ENCODE measurements at places on chromosomes 5 and 9.

GRCh38 chr9:136520053-136520540, 25.8 kb downstream of the NOTCH1 start:
- no peak for DNase-seq

- DNase-seq = no peak
Observed at GRCh38 chr5:174599992-174600391, 124.4 kb upstream of the MSX2 start.

GRCh38 chr5:72397836-72398235, 77.7 kb downstream of the PTCD2 start:
- DNase-seq = no peak

GRCh38 chr5:3751846-3752245, 156.2 kb downstream of the IRX1 start:
- no peak for DNase-seq

- no peak for DNase-seq
Observed at GRCh38 chr5:9249231-9249630, 296.6 kb downstream of the SEMA5A start.

- no peak for DNase-seq
Observed at GRCh38 chr5:9431496-9432258, 114.2 kb downstream of the SEMA5A start.

DNA sequence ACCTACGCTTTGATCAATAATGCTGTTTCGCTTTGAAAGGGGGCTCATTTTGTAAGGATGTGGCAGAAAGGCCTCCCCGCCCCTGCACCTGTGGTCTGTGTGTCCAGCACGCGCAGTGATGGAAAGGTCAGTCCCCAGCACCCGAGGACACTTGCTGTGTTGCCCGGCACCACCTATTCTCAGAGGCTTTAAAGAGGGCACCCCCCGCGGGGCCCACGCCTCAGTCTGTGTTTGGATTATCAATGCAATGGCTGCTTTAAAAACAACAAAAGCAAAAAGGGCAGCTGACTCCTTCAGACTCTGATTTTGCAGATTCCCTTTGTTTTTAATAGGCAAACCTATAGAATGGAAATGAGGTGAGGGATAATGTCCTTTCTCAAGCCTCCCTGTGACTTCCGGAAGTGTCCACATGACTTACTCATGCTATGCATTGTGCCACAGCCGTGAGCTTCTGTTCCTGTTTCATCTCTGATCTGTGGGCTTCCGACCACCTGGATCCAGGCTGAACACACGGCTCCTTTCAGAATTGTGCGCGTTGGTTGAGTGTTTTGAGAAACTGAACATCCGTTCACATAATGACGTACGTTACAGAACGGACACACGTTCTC, 416.2 kb downstream of the IRX2 start:
- no peak for DNase-seq

DNA sequence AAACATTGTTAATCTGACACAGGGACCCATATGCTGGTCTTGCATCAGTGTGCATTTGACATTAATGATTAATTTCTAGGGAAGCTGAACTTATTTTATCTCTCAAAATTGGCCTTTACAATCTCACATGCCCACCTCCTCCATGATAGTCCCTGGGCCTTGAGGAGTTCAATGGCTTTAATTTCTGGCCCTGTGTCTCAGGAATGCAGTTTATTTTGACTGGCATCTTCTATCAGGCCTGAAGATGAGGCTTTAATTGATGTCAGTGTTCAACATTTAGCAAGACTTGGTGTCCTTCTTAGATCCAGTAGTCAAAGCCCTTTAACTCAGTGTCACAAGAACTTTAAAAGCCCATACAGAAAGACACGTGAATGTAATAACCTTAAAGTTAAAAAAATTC, 10.5 kb upstream of the CLTB start:
- DNase-seq = no peak

GRCh38 chr5:39255406-39255805, 36.0 kb upstream of the FYB1 start:
- DNase-seq = no peak

DNA sequence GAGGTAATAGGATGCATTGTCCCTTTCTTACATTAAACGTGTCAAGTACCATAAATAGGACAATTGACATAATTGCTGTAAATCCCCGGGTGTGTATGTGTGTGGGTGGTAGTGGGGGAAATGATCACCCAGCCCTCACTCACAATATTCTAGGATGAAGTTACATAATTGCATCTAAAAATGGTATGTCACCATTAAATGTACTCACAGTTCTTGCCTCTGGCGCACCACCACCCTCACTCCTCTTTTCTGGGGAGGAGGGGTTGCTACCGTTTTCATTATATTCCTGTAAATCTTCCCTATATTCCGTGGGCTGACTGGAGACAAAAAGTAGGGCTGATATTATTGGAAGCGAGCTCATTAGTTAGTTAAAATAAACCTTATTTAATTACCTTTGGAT, 563.8 kb downstream of the TLR4 start:
- no peak for DNase-seq

- DNase-seq = no peak
Observed at GRCh38 chr5:31413030-31413812, 118.7 kb downstream of the DROSHA start.

DNA sequence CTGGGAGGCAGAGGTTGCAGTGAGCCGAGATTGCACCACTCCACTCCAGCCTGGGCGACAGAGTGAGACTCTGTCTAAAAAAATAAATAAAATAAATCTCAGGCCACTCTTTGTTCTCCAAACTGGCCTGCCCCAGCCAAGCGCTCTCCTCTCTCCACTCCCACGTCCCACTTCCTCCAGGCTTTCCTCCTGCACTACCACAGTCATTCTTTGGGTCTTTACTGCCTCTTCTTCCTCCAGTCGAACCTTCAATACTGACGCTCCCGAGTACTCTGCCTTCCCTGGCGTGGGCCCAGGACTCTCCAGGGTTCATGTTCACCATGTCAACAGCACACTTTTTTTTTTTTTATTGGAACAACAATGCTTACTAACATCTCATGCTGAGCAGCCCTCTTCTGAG, 23.9 kb downstream of the RNF130 start:
- no peak for DNase-seq

GRCh38 chr9:101586651-101587050, 8.1 kb downstream of the PPP3R2 start:
- no peak for DNase-seq

- DNase-seq = no peak
Observed at GRCh38 chr5:57659886-57660285, 177.3 kb upstream of the ACTBL2 start.

DNA sequence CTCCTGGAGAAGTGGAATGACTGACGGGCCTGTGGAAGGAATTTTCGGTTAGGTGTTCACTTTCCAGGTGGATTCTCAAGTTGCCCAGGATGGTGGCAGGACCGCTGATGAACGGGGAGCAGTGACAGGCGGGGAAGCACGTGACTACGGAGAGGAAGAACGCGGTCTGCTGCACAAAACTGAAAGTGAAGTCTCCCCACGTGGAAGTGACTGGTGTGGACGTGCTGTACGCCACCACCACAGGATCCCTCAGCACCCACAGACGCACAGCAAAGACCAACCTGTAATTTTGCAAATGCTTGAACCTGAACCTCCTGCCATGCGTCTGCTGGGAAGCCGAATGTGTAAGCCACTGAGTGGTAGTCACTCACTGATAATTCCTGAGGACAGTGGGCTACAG, 51.4 kb downstream of the RNF130 start:
- no peak for DNase-seq

DNA sequence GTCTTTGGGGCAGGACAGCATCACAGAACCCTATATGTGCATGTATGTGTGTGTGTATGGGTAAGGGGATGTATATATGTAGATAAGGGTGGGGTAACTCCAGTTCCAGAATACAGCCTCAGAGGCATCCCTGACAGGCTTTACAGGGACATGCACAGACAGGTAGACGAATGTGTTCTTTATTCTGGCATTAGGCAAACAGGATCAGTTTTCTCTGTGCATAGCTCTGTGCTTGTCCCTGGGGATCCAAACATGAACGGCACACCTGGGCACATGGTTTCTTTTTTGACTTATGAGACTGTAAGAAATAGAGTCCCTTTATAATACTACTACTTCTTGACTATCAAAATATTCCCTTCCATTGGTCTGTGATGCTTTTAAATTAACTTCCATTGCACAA, 120.6 kb downstream of the TRIO start:
- DNase-seq = no peak

GRCh38 chr9:110329639-110330230, 7.9 kb downstream of the TXNDC8 start:
- no peak for DNase-seq

DNA sequence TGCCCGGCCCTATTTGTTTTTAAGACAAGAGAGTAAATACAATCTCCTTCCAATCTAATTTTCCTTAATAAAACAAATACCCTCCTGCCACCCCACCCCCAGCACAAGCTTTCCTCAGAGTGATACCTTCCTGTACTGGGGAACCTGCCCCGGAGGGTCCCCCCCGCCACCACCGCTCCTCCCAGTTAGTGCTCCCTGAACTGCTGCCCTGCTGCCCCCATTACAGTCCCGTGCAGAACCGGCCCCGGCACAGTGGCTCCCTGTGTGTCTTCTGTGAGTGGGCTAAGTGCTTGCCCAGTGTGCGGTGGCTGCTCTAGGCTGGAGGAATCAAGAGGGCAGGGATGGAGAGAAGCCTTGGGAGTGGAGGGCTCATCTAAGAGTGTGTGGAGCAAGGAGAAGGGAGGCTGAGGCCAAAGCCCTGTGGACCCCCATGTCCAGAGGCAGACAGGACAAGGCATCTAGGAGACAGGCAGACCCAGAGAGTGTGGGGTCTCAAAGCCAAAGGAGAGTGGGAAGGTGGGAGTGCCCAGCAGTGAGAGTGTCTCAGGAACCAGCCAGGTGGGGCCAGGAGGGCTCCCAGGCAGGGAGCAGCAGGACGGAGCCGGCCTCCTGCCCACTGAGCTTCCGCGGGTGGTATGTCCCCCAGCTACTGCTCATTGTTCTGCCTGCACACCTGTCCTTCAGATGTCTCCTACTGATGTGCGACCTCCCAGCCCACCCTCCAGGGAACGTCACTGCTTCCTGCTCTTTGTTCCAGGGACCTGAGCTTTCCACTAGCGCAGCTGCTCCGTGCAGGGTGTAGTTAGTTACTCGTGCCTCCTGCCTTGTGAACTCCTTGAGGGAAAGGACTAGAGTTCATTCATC, 129.0 kb downstream of the DAB2IP start:
- no peak for DNase-seq

DNA sequence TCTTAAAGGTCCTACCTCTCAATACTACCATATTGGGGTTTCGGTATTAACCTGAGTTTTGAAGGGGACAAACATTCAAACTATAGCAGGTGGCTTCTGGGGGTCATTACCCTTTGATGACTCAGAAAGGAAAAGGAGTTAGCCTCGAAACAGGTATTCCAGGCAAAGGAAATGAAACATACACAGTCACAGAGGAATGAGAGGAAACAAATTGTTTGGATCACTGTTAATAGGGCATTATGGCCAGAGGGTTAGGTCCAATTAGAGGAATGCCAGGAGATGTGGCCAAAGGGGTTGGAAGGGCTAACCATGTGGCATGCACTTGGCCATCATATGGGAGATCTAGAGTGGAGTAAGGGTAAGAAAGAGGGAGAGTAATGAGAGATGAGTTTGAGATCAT, 23.9 kb upstream of the NIM1K start:
- DNase-seq = no peak

DNA sequence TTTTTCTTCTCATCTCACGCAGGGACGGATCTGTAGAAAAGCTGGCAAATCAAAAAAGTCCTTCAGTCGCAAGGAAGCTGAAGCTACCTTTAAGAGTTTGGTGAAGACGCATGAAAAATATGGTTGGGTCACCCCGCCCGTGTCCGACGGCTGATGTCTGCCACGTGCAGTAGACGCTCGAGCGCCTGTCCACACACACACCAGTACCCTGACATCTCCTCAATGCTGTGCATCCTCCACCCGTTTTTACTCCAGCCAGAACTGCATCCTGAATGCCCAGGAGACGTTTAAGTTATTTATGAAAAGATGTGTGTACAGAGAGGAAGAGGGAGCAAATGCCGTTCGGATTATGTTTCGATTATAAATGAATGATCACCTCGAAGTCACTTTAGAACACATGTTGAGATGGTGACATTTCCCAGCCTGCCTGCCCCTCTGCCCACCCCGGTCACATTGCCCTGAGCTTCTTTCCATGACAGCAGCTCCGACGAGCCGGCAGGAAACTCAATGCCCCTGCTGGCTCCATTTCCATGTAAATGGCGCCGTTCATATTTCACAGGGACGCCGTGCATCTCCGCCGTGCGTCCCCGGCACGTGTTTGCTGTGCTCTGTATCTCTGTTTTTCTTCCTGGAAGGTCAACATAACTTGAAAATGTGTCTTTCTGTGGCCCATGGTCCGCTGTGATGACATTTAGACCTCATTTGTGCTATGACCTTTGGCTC, 42.7 kb downstream of the UBE2QL1 start:
- no peak for DNase-seq

- no peak for DNase-seq
Observed at GRCh38 chr9:110371411-110372007, 33.8 kb upstream of the TXNDC8 start.

GRCh38 chr9:131503626-131504465, 1.1 kb downstream of the POMT1 start:
- peak; percentile 23 for DNase-seq

DNA sequence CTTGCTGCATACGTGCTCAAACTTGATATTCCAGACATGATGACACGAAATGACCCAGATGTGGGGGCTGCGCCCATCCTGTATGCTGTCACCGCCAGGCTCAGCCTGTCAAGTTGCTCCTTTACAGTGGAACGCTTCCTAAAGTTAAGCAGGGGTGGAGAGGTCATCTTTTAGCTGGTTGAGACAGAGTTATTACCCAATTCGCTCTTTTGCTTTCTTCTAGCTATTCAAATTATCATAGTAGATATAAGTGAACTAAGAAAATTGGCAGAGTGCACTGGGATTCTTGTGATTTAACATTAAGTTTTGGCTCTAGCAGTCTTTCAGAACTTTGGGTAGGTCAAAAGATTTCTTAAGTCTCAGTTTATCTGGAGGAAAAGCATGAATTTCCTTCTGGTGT, 69.8 kb upstream of the BASP1 start:
- no peak for DNase-seq
